ENCODE measurements at places on chromosomes 2 and 18. TPM values are rescaled to one million over a fixed set of nuclear protein-coding genes. Genes with fewer than 3 reads are reported as not detected.

Gene LTBP1
- total RNA-seq: 13.4 TPM

Gene MYO5B
- 17.1 TPM for total RNA-seq

Gene IL1RN
- total RNA-seq: 33.3 TPM

Gene KCNF1
- total RNA-seq: not detected

Gene DIPK1C
- total RNA-seq: 0.37 TPM

Gene TMEM178A
- total RNA-seq: 1.4 TPM

Gene SP5
- 1.9 TPM for total RNA-seq

Gene STAT4
- total RNA-seq: 1.7 TPM

Gene C18orf32
- total RNA-seq: 29.9 TPM

Gene CAVIN2
- total RNA-seq: 8.2 TPM

Gene GALNT3
- total RNA-seq: 0.81 TPM

Gene CTIF
- 47.5 TPM for total RNA-seq

Gene NMUR1
- 0.34 TPM for total RNA-seq

Gene KCNG2
- not detected for total RNA-seq

Gene SLC25A52
- total RNA-seq: not detected

Gene MAP4K4
- 31.8 TPM for total RNA-seq

Gene CHRNG
- not detected for total RNA-seq

Gene ALK
- not detected for total RNA-seq

Gene CRYBA2
- not detected for total RNA-seq

Gene GDF7
- 3.1 TPM for total RNA-seq

Gene SALL3
- not detected for total RNA-seq
